A549 (cell line): ENCODE measurements at places on chromosomes 2 and 18.

- no peak for DNase-seq
These were observed 83.8 kb downstream of the AGAP1 start for GRCh38 chr2:235577404-235578330.

- peak; percentile 56 for DNase-seq
These were observed 57.4 kb downstream of the ADI1 start for GRCh38 chr2:3461801-3462492.

DNA sequence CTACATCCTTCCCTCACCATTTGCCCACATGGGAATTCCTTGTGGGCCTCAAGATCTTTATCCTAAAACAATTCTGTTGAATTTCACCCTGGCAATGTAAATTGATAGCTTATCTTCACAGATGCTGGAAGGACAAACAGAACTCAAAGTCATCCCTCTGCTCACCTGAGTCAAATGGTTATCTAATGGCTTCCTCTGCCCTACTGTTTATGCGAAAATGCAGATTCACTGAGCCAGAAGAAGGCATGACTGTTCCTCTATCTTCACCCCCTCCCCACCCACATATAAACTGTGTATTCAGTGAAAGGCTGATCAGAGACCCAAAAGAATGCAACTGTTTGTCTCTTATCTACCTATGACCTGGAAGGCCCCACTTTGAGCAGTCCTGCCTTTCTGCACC lies 43.9 kb upstream of the VWA3B start:
- DNase-seq: no peak

GRCh38 chr2:204274991-204275390 lies 270.3 kb upstream of the PARD3B start:
- DNase-seq: no peak
